ENCODE measurements at places on chromosomes 16 and 17. TPM values are rescaled to one million over a fixed set of nuclear protein-coding genes. Genes with fewer than 3 reads are reported as not detected.

Gene CHST5
- total RNA-seq = not detected

Gene MEOX1
- total RNA-seq = not detected

Gene CCDC92B
- not detected for total RNA-seq

Gene PRRT2
- total RNA-seq = 0.33 TPM

Gene HBM
- 0.40 TPM for total RNA-seq

Gene CTRL
- 0.73 TPM for total RNA-seq

Gene CDK5RAP3
- 107 TPM for total RNA-seq

Gene CACNA1H
- total RNA-seq = 4.2 TPM

Gene ENPP7
- total RNA-seq = 2.9 TPM

Gene ELMO3
- total RNA-seq = 5.2 TPM

Gene MARVELD3
- 6.0 TPM for total RNA-seq

Gene G6PC1
- 440 TPM for total RNA-seq

Gene YPEL2
- 18.9 TPM for total RNA-seq

Gene GLIS2
- total RNA-seq = 1.6 TPM
